Endothelial cell of umbilical vein (primary cell): ENCODE measurements at places on chromosomes 12 and 14. TPM values are rescaled to one million over a fixed set of nuclear protein-coding genes. Genes with fewer than 3 reads are reported as not detected.

DNA sequence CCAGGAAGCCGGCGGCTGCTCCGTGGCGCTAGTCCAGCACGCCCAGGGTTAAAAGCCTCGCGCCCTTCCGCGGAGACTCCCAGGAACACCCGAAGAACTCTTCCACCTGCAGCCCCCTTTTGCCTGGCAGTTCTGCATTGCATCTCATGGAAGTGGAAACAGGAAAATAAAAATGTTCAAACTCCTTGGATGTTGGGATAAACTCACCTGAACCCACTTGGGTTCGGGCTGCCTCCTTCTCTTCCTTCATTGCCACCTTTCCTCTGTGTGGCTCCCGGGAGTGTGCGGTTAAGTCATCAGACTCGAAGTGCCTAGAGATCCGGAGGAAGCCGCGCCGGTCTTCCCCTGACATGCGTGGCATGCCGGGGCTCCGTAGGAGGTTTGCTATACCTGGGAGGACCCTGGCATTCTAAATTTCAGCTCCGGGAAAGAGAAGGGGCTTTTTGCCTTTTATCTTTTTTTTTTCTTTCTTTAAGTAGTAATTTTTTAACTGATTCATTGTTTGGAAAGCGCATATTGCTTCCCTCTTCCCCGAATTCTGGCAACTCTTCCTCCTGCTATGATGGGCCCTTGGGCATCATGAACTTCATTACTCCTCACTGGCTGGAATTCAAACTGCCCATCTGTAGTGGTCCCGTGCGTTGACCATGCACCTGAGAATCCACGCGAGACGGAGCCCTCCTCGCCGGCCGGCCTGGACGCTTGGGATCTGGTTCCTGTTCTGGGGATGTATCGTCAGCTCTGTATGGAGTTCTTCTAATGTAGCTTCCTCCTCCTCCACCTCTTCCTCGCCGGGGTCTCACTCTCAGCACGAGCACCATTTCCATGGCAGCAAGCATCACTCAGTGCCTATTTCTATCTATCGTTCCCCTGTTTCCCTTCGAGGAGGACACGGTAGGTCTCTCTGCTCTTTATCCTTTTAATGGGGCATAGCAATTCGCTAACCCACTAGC, 931.4 kb downstream of the DIO2 start:
- DNase-seq = no peak
- no peaks in the 10 kb centered on the region for H3K36me3 ChIP-seq
- peak overlapping the region; percentile 33 for H3K4me3 ChIP-seq
- H3K4me1 ChIP-seq = peaks cover 7% of the 10 kb centered on the region

DNA sequence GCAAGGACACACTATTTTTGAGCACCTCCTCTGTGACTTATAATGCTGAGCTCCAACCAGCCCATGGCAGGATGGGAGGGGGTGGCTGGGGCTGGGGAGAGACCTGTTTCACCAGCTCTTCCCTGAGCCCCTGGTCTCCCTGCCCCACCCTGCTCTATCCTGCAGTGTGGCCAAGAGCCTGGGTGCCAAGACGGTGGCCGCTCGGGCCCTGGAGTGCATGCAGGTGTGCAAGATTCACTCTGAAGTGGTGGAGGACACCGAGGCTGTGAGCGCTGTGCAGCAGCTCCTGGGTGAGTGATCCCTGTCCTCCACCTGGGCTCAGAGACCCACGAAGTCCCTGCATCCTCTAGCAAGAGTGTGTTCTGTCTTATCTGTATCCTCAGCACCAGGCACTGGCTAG, 14.4 kb downstream of the SDSL start:
- no peaks in the 10 kb centered on the region for H3K27me3 ChIP-seq
- no peaks in the 10 kb centered on the region for H3K36me3 ChIP-seq
- no peaks in the 10 kb centered on the region for H3K4me1 ChIP-seq
- no peak overlapping the region for H3K27ac ChIP-seq

The LRFN5 gene
- not detected in 2 replicates for total RNA-seq

GRCh38 chr14:96055065-96055752, 16.0 kb downstream of the C14orf132 start:
- no peaks in the 10 kb centered on the region for H3K4me1 ChIP-seq
- no peak overlapping the region for H3K4me3 ChIP-seq
- H3K27me3 ChIP-seq = no peaks in the 10 kb centered on the region
- no peaks in the 10 kb centered on the region for H3K36me3 ChIP-seq

DNA sequence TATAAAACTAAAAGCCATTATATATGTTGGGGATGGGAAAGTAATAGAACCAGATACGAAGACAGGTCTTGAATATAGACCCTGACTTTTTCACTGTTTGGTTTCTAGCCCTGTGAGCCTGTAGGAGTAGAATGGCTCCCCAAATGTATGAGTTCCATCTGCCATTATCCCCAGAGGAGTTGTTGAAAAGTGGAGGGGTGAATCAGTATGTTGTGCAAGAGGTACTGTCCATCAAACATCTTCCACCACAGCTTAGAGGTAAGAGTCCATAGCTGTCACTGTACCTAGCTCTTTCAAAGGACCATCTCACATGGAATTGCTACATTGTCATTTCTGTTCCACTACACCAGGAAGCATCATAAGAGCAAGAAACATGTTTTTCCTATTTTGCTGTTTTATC, 1.1 kb downstream of the NCAPD2 start:
- H3K4me1 ChIP-seq = peaks cover 20% of the 10 kb centered on the region
- H3K4me3 ChIP-seq = no peak overlapping the region
- H3K27me3 ChIP-seq = no peaks in the 10 kb centered on the region
- peak overlapping the region; percentile 54 for H3K27ac ChIP-seq

DNA sequence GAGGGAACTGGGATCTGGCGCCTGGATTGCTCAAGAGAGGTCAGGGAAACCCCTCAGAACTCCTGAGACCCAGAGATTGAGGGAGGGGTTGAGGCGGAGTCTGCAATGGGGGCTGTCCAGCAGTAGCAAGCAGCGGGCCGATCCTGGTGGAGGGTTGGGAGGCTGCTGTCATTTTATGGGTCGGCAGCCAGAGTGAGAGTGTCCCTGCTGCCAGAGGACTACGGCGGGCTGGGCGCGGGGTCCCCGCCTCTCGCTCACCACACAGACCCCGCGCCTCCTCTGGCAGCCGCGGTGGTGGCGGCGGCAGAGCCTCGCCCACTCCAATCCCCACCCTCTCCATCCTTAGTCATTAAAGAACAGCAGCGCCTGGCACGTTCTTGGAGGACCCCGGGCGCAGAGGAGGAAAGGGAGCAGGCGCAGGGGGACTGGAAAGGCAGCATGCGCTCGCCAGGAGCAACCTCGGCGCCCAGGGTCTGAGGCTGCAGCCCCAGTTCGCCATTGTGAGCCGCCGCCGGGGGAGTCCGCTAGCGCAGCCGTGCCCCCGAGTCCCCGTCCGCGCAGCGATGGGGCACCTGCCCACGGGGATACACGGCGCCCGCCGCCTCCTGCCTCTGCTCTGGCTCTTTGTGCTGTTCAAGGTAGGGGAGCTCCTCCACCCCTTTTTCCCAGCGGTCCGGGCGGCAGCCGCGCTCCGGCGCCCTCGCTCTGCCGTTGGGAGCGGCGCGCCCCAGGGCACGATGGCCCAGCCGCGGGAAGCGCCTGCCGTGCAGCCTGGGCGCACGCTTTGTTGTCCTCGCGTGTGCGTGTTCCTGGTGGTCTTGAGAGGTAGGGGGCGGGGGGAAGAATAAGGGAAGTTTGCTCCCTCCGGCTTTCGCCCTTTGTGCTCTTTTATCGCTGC, at the start of gene PTPRO:
Gene PTPRO, plus strand, starts transcription at position 345 of the 898 bp plus-strand sequence.
- H3K27me3 ChIP-seq = peaks cover 33% of the 10 kb centered on the region
- no peaks in the 10 kb centered on the region for H3K36me3 ChIP-seq
- DNase-seq = no peak
- H3K4me3 ChIP-seq = no peak within 1 kb of the TSS
- no peaks in the 10 kb centered on the region for H3K4me1 ChIP-seq
- no peak within 1 kb of the TSS for H3K27ac ChIP-seq

DNA sequence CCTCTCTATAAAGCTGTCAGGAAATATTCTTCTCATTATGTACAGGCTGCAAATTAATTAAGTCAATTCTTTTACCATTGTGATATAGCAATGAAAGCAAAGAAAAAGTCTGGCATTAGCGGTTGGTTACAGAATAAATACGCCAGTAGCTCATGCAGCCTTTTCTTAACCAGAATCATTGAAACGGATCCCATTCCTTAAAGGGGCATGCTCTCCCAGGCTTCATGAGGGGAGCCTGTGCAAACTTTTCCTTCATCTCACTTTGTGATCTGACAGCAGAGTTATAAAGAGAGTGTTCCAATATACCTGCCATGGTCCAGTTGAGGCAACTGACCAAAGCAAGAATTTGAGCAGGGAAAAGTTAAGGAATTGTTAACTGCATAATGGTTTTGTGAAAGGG, 337.7 kb downstream of the EMP1 start:
- H3K27ac ChIP-seq = no peak overlapping the region
- no peaks in the 10 kb centered on the region for H3K4me1 ChIP-seq
- H3K27me3 ChIP-seq = no peaks in the 10 kb centered on the region

- H3K36me3 ChIP-seq = no peaks in the 10 kb centered on the region
- H3K4me3 ChIP-seq = no peak overlapping the region
- no peaks in the 10 kb centered on the region for H3K4me1 ChIP-seq
- H3K27me3 ChIP-seq = no peaks in the 10 kb centered on the region
These were observed 407.0 kb downstream of the MED13L start for GRCh38 chr12:115870510-115870909.

- H3K27ac ChIP-seq = peak overlapping the region; percentile 89
- H3K4me3 ChIP-seq = peak overlapping the region; percentile 89
- peak; percentile 45 for DNase-seq
- H3K36me3 ChIP-seq = peaks cover 3% of the 10 kb centered on the region
- peaks cover 46% of the 10 kb centered on the region for H3K4me1 ChIP-seq
These were observed 1.1 kb downstream of the AJUBA start for GRCh38 chr14:22981090-22981875.

- no peak for DNase-seq
- no peak overlapping the region for H3K27ac ChIP-seq
- no peaks in the 10 kb centered on the region for H3K27me3 ChIP-seq
- H3K4me1 ChIP-seq = no peaks in the 10 kb centered on the region
These were observed 14.1 kb downstream of the ARF3 start for GRCh38 chr12:48943221-48943620.

GRCh38 chr12:104604995-104605675, 148.4 kb downstream of the CHST11 start:
- no peak overlapping the region for H3K4me3 ChIP-seq
- no peak for DNase-seq
- peak overlapping the region; percentile 89 for H3K27ac ChIP-seq
- peaks cover 35% of the 10 kb centered on the region for H3K4me1 ChIP-seq
- H3K27me3 ChIP-seq = no peaks in the 10 kb centered on the region

The KRT6C gene
- total RNA-seq = not detected in 2 replicates

DNA sequence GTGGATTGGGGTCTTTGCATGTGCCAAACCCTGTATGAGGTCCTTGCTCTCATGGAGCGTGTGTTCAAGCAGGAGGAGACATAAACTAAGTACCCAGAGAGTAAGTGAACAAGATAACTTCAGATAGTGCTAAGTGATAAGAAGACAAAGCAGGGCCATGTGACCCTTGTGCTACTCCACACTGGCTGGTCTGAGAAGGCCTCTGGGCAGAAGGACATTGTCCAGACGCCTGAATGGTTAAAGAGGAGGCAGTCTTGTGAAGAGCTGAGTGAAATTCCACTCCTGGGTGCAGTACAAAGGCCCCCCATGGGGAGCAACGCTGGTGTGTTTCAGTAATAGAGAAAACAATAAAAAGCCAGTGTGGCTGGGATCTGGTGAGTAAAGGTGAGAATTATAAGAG, 93.3 kb upstream of the RIC8B start:
- H3K36me3 ChIP-seq = no peaks in the 10 kb centered on the region
- peaks cover 2% of the 10 kb centered on the region for H3K27me3 ChIP-seq
- no peak overlapping the region for H3K27ac ChIP-seq
- no peak for DNase-seq
- no peak overlapping the region for H3K4me3 ChIP-seq
